NCI-H446 (cell line): ENCODE measurements at places on chromosomes 11 and 22.

GRCh38 chr11:31921081-31921480 lies 110.0 kb upstream of the PAX6 start:
- no peak for DNase-seq

DNA sequence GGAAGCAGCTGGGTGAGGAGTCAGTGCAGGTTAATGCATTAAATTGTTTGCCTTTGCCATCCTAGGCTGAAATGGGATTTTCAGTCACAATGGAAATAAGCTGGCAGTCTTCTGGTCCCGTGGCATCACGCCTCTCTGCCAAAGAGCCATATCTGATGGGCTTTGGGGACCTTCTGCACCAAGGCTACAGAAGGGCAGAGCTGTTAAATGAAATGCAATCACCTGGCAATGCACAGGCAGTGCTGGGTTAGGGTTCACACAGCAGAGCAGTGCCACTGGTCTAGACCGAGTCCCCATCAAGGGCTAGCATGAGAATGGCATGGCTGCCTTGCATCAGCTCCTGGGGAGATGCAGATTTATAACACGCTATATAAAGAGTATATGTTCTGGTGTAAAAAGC lies 749.2 kb downstream of the NTM start:
- no peak for DNase-seq

DNA sequence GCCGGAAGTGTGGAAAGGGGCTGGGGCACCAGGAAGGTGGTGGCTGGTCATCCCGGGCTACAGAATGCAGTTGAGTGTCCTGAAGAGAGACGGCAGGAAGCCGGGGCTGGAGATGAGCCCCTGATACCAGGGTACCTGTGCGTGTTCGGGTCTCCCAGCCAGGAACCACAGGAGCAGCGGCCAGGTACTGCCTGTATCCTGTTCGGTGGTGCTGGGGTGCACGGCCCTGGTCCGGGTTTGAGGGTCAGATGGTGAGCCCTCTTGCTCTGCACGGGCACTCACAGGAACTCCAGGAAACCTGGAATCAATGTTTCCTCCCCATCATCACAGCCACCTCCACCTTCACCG lies 253.1 kb upstream of the B3GAT1 start:
- DNase-seq = no peak

- no peak for DNase-seq
Measured at GRCh38 chr11:92322225-92322624, 97.6 kb downstream of the FAT3 start.

DNA sequence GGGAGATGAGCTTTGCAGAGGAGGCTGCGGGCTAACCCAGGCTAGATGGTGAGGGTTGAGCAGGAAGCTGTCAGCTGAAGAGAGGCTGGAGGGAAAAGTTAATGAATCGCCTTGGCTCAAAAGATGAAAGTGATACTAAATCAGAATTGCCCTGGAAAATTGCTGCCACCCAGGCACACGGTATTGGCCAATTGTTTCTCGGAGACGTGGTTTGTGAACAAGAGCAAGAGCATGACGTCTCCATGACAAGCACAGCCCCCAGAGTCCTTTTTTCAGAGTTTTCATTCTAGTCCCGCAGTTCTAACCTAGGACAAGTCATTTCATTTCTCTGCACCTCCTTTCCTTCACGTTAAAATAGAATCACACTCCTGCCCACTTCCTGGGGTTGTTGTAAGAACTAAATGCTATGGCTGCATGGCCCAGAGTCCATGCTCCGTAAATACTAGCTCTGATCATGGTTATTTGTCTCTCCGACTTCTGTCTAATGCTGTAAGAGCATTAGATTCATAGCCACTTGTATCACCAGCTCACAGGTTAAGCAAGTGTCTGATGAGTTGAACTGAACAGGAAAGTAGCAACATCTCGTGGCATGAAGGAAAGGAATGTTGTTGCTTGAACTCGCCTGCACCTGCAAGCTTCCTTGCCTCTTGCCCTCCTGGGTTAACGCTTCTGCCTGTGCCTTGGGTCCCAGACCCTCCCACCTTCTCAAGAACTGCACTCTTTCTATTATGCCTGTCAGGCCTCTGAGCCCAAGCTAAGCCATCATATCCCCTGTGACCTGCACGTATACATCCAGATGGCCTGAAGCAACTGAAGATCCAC lies 33.8 kb upstream of the NUP50 start:
- DNase-seq = no peak

- no peak for DNase-seq
Measured at GRCh38 chr11:70885281-70886231, 366.8 kb downstream of the SHANK2 start.

- DNase-seq = no peak
Measured at GRCh38 chr11:47285969-47286770, 16.2 kb downstream of the MADD start.

DNA sequence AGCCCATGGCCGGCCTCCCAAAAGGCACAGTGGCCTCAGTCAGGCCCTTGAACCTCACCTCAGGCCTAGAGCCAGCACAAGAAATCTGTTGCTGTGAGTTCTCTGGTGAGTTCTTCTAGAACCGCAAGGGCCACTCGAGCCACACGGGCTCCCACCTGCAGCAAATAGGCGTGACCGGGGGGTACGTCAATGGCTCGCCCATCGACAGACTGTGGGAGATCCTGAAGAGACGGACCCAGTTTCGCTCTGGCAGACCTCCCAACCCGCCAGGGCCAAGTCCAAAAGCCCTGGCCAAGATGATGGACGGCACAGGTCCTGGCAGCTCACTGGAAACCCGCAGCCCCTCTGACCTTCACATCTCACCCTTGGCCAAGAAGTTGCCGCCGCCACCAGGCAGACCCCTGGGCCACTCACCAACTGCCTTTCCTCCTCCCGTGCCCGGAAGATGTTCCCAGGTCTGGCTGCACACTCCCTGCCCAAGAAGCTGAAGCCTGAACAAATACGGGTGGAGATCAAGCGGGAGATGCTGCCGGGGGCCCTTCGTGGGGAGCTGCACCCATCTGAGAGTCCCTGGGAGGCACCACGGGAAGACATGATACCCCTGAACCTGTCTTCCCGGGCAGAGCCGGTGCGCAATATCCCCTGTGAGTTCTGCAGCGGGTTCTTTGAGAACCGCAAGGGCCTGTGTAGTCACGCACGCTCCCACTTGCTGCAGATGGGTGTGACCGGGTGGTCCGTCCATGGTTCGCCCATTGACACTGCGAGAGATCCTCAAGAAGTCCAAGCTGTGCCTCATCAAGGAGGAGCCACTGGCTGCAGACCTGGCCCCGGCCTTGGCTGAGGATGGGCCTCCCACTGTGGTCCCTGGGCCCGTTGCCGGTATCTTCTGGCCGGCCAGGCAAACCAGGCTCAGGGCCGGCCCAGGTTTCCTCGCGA lies 544.2 kb upstream of the CCDC179 start:
- no peak for DNase-seq
